CD4-positive, alpha-beta T cell treated with Interleukin-17A for 1 hour (primary cell): ENCODE measurements at places on chromosomes 1 and 21.

DNA sequence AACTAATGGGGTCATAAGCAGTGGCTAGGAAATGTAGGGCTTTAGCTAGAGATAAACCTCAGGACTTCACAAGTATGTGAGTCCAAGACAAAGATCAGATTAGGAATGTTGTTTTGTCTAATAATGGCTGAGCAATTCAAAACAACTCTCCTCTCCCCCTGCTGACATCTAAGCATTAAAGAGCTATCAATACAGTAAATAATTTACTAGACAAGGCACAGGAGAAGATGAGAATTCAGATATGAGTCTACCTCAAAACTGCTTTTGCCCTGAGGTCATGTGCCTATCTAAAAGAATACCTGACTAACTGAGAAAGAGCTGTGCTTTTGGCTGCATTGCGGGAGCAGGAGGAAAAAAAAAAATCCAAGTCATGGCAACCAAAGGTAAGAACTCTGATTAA, 86.8 kb downstream of the SPATA17 start:
- no peak for DNase-seq

DNA sequence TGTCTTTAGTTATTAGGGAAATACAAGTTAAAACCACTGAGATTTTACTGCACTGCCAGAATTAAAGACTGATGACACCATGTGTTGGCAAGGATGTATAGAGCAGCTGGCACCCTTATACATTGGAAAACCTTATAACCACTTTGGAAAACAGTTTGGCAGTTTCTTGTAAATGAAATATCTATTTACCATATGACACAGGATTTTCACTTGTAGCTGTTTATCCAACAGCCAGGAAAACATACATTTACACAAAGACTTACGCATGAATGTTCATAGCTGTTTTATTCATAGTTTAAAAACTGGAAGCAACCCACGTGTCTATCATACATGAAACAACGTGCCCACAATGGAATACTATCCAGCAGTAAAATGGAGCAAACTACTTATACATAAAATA, 45.3 kb downstream of the PRRC2C start:
- no peak for DNase-seq

DNA sequence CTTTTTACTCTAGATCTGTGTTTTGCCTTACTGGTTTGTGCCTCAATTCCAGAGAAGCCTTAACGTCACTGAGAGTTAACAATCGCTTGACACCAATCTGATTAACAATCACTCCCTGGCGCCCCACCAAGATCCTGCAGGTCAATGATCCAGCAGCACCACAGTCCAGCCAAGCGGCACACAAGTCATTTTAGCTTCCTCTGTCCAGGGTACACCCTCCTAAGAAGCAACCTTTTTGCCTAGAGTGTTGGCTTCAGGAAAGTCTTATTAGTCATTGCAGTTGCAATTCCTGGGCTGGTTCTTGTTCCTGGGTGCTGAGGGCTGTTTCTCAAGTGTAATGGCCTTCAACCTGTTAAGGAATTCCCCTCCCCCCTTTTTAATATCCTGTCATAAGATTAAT, 323.0 kb upstream of the USP25 start:
- no peak for DNase-seq

DNA sequence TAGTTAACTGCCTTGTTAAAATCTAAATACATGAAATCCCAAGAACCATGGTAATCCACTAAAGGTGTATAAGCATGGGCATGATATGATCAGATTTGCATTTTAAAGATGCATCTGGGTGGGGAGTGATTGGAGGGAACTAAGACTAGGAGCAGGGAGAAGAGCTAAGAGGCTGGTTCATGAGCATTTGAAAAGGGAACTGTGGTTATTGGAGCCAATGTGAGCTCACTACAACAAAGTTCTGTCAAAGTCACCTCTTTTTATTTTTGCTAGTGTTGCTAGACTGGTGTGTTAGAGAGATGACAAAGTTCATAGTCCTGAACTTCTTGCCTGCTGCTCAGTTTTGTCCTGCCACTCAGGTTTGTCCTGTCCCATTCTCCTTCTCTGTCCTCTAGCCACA, 67.1 kb upstream of the LRRC8D start:
- no peak for DNase-seq

- DNase-seq, result no peak
These were observed 889.2 kb upstream of the NCAM2 start for GRCh38 chr21:20108976-20109540.

GRCh38 chr1:203080456-203080855, 5.4 kb downstream of the MYOG start:
- DNase-seq, result no peak

DNA sequence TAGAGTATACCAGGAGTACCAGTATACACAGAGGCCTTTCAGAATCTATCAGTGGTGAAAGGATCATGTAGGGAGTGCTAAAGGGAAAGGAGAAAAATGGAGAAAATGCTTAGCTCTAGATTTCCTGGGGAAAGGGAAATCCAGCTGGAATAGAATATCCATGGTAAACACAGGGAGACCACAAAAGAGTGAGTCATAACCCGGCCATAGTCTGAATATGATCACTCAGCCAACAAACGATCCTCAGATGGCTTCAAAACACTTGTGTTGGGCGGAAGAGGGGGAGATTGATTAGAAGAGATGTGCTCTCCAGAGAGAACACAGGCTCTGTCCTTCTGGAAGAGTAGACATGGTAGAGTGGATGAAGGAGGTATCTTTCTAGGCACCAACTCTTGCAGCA, 180.6 kb downstream of the PAPPA2 start:
- no peak for DNase-seq

DNA sequence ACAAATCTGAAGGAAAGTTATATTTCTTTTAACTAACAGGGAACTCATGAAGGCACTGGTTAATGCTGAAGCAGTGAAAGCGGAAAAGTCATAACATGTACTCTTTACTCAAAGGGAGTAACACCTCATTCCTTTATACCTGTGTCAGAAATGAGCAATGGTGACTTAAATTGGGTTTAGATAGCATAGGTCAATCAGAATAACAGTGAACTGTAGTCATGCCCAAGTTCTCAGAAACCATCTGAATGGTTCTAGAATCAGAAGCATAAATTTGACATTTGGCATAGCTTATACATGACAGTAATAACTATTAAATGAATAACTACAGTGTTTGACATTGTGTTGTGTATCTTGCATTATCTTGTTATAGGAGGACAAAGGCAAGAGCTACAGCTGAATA, 382.0 kb downstream of the NUF2 start:
- DNase-seq, result no peak
